HEK293T (cell line): ENCODE measurements at places on chromosomes 3 and 15.

GRCh38 chr3:29339016-29339833 is 58.4 kb downstream of the RBMS3 start:
- no peak for DNase-seq

- DNase-seq, result no peak
These were observed 419 bp downstream of the FAM227B start for GRCh38 chr15:49620199-49620598.

DNA sequence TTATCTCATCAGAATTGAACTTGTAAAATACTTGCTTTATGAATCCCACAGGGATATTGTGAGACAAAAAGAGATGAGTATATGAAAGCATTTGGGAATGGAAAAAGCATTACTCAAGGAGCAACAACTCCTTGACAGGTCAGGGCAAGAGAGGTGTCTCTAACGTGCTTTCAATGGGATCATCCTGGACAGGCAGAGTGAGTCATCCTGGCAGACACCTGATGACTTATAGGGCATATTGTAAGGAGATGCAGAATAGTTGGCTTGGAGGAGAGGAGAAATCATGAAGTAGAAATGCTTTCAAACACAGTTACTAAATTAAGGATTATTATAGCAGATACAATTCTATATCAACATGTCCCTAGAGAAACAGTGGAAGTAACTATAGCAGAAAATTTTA is 71.9 kb upstream of the THSD4 start:
- DNase-seq, result no peak

- no peak for DNase-seq
These were observed 239.3 kb upstream of the C2CD4B start for GRCh38 chr15:62404194-62404985.

DNA sequence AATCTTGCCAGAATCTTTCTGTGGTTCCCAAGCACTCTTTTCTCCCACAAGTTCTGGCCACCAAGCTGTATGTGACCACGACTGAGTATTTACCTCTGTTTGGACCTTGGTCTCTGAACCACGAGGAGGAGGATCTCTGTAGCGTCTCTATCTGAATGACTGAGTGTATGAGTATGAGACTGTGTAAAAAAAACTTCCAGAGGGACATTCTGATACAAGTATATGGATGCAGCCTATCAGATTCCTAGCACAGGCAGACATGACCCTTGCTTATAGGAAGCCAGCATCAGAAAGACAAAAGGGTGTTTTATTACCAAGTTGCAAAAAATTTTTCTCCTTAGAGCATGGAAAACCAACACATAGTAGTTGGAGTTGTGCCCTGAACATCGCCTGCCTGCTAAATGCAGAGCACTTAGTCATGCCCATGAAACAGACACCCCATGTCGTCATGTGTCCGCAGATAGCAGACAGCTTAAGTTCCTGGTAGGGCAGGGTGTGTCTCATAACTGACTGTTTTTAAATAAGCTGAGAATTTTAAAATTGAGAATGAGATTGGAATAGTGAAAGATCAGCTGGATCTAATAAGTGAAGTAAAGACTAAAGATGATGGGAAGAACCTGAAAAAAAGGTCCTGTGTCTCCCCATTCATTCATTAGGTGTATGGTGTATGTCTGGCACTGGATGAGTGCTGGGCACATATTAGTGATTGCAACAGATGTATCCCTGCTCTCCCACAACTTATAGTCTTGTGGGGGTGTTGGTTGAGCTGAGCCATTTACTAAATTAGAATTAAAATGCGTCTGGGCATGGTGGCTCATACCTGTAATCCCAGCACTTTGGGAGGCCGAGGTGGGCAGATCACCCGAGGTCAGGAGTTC is 30.9 kb downstream of the DAG1 start:
- no peak for DNase-seq

- no peak for DNase-seq
These were observed 117.5 kb downstream of the FAM174B start for GRCh38 chr15:92538115-92538514.

DNA sequence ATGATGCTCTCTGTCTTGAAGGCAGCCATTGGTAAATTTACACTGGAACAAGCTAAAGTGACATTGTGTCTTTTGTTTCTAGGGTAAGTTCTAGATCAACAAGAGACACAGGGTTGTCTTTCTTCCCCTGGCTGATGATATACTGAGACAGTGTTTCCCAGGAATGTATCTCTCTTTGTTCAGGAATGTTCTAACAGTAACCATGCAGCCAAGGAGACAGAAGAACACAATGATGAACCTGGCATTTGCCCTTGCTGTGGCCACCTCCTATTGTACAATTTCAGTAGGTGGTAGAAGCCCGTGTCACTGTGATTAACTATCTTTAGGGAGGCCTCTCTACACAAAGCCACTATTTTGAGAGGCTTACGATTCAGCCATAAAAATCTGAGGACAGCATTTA is 130.7 kb downstream of the LRTM1 start:
- DNase-seq, result no peak

DNA sequence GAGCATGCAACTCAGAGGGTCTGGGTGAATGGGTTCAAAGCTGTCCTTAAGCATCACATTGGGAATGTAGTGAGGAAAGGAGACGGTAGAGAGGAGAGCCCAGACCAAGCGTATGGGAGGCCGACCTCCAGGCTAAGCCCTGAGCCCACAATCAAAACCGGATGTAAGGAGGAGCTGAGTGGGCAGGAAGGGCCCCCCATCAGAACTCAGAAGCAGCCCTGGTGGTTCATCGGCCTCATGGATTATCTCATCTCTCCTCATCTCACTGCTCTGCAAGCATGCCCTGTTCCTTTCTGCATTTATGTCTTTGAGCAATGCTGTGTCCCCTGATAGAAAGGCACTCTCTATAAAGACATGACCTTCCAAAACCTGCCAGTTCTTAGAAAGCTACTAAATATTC is 6.2 kb downstream of the HDC start:
- DNase-seq, result no peak

DNA sequence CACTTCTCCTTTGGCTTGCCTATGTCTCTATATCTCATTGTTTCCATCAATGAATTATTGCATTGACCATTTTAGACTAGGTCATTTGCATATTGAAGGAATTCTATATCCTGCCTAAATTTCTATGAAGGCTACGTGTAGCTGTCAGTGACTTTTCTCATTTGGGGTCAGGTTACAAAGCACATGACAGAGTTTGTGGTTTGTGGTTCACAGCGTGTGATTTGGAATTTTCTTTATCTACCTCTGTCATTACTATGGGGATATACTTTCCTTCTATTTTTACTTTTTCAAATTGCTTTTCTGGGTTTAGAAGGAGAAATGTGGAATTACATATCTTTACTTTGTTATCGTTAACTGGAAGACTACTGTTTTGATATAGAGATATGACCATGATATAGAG is 317.3 kb upstream of the CFAP20DC start:
- DNase-seq, result peak; percentile 22

- DNase-seq, result no peak
These were observed 1178.1 kb upstream of the GBE1 start for GRCh38 chr3:82939491-82940097.

- no peak for DNase-seq
These were observed 1.1 kb downstream of the ADPGK start for GRCh38 chr15:72782274-72783003.

DNA sequence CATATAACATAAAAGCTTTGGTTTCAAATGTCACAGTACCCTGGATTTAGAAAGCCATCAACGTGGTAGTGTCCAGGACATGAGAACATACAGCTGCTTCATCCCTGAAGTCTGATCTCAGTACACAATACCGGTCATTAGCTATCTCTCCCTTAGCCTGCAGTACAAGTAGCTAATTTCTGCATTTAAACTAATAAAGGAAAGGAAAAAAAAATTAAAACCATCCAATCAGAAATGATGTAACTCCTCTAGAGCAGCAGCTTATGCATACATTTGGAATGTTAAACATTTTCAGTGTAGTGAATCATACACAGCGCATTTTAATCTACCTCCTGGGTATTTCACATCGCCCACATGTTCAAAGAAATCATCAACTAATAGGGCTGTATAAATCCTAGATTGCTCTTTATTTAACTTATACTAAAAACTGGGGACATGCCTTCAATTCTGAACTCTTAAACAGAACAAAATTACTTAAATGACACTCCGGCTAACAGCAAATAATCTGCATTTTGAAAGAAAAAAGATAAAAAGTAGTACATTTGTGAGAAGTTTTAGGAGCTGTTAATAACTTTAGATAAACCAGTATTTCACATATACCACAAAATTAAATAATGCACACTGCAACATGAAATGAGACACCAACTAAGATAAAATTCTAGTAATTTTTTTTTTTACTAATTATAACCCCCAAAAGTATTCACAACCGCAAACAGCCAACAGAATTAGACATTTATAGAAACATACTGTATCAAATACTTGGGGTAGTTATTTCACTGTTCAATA is 3.7 kb downstream of the IGF2BP2 start:
- no peak for DNase-seq

GRCh38 chr15:42138411-42138810 is 18.0 kb downstream of the PLA2G4F start:
- DNase-seq, result no peak

- DNase-seq, result peak; percentile 59
These were observed 1.8 kb upstream of the SKOR1 start for GRCh38 chr15:67823314-67824196.

GRCh38 chr15:100720406-100720967 is 118.1 kb downstream of the ASB7 start:
- no peak for DNase-seq

DNA sequence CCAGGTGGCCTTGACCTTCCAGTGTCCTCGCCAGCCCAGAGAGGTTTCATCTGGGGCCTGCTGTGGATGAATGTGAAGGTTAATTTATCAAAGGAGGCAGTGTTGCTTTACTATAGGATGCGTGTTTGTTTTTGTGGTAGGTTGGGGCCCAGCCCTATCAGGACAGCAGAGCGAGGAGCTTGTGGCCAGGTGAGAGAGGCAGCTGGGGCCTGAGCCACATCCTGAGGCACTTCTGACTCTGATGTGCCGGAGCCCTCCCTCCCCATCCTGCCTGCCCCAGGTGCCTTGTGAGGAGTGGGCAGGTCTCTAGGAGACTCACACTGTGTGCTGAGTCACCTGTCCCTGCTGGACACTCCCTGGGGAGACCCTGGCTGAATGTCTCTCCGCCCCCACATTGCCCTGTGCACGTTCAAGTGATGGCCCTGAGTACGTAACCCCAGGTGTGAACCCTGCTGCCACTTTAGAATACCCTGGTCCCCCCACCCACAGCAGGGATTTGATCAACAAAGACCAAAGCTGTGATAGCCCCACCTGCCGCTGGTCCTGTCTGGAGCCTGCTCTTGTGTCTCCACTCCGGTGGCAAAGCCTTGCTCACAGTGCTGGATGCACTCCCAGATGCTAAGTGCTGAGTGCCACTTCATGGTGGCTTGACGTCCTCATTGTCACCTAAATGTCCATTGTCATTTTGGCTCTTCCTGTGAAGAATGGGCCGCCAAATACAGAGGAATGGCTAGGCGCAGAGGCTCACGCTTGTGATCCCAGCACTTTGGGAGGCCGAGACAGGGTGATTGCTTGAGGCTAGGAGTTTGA is 16.0 kb downstream of the FBLN2 start:
- no peak for DNase-seq

DNA sequence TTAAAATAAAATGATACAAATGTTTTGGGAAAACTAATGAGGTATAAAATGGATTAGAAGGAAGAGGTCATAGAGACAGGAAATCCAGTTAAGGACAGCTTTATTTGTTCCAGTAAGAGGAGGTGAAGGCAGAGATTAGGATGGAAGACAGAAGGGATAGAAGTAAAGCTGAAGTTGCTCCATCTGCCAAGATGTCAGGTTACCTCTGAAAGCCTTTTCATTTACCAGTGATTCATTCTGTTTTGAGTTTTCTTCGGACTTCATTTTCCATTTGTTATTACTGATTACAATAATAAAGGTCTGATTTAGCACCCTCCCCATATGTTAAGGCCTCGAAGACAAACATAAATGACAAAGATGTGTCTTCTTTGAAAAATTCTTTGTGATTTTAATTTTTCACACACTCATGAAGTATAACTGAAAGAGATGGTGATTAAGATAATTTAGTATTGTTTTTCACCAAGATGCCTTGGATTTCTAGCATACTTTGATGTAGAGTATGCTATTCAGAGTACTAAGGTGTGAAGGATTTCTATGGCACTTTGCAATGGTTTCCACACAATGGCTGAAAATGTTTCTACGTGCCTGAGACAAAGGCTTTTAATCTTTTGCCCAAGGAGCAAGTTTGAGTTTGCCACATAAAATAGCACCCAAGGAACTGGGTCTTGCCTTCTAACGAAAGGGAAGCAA is 75.4 kb upstream of the PLAAT1 start:
- DNase-seq, result no peak

- no peak for DNase-seq
These were observed 148.8 kb upstream of the TRIM42 start for GRCh38 chr3:140529096-140529495.

DNA sequence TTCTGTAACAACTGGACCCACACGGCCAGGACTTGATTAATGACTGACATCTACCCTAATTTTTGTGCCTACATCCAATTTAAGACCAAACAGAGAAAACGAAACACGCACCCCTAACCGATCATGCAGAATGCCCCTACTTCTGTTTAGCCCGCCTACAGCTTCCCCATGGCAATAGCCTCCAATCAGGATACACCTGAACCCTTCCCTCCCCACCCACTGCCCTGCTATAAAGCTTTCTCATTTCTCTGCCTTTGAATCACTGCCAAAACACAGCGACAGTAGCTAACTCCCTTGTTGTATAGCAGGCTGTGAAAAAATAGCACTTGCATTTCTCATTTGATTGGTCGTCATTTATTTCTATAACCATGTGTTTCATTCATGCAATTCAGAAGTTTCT is 45.2 kb upstream of the DPPA4 start:
- DNase-seq, result no peak

DNA sequence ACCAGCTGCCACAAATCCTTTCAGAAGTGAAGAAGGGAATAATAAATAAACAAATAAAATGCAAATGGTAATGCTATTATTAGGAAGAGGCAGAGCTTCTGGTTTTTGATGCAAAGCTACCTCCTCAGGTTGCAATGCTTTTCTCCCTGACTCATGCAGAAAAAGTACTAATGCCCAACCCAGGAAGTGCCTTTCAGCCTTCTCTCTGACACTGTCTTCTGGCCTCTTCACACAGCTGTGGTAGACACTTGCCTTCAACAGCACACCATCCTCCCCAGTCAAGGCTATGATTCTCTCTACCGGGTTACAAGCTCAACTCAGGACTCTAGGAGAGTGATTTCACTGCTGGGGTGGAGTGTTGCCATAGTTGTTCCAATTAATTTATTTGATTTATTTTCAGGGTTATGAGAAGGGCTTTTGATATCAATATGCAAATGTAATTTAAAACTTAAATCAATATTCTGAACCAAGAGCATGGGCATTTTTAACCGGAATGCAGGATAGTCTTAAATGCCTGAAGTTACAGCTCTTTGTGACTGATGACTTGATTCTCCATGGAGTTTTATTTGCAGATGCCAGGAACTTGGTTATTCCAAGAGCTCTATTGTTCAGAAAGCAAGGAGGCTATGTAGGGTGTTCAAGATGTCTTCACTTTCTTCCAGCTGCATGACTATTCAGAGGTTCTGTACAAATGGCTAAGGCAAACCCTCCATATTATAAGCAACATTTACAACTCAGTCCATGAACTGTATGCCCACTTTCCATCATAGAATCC is 27.1 kb upstream of the GALNT15 start:
- DNase-seq, result no peak

GRCh38 chr15:62769604-62770003 is 272.9 kb upstream of the TPM1 start:
- no peak for DNase-seq
